ENCODE measurements at places on chromosomes 2 and 18.

GRCh38 chr2:106570316-106570715, 83.2 kb downstream of the CD8B2 start:
- no peak for DNase-seq

DNA sequence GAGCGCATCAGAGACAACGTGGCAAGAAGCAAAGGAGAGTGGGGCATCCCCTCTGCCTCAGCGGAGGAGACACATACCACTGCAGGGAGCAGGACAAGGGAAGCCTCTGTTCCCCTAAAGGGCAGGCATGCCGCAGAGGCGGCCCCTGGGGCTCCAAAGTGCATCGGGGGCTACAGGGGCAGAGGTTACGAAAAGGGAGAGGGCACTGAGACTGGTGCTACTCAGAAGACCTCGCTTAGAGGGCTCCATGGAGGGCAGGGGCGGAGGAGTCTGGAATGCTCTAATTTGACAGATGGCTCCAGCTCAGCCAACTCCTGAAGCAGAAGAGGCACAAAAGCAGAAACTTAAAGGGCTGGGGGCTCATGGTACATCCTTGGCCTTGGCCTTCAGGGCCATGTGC, 39.8 kb downstream of the FAM178B start:
- no peak for DNase-seq

- peak; percentile 69 for DNase-seq
Measured at GRCh38 chr18:63159590-63159989, 160.0 kb downstream of the BCL2 start.

DNA sequence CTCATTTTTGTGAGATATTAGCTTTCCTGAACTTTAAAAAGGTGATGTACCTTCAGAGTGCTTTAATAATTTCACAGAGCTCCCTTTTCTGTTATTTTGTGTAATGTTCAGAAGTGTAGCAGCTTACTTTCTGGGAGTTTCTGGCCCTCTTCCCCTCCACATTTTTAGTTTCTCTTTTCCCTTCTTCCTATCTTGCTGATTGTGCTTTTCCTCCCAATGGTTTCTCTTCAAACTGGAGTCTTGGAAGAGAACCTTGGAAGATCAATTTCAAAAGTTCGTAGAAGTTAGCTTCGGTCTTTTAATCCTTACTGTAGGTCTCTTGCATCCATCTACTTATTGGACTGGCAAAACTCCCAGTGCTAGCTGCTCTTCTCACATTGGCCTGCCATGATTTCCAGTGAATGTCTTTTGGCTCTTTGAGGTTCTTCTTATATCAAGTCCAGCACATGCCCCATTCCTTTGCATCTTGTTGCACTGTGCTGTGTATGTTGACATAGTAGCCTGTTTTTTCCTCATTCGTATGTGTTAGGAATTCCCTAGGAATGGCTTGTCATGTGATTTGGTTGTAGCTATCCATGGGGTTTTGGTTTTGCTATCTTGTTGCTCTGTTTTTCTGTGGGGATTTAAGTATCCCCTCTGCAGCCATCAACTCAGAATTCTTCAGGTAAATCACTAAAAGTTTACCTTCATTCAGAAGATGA, 7.8 kb downstream of the CCNT2 start:
- no peak for DNase-seq

- DNase-seq: no peak
Measured at GRCh38 chr18:35581546-35581897, at the start of gene GALNT1. Gene GALNT1 (plus strand): TSS chr18:35581740. CDS start chr18:35654663, 72,923 bp downstream.

DNA sequence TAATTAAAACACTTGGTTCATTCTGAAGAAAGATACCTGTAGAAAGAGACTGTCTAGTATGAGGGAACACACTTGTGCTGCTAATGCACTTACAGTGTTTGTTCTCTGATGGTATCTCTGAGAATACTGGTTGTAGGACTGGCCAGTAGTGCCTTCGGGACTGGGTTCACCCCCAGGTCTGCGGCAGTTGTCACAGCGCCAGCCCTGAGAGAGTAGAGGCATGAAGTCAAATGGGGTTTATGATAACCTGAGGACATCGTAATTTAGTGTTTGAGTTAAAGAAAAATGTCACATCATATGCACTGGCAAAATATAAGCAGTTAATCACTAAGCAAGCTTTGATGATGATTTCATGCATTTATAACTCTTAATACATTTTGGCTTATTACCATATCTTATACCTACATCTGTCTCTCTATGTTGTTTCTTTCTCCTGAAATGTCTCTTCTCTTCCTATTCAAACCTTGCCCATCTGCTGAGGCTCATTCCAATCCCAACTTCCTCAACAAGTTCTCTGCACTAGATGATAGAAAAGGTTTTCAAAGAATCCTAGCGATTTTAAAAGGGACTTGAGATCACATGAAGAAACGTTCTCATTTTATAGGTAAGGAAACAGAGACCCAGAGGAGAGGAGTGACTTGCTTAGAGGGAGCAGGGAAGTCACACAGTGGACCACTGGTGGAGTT, 50.2 kb downstream of the ATIC start:
- DNase-seq: no peak

DNA sequence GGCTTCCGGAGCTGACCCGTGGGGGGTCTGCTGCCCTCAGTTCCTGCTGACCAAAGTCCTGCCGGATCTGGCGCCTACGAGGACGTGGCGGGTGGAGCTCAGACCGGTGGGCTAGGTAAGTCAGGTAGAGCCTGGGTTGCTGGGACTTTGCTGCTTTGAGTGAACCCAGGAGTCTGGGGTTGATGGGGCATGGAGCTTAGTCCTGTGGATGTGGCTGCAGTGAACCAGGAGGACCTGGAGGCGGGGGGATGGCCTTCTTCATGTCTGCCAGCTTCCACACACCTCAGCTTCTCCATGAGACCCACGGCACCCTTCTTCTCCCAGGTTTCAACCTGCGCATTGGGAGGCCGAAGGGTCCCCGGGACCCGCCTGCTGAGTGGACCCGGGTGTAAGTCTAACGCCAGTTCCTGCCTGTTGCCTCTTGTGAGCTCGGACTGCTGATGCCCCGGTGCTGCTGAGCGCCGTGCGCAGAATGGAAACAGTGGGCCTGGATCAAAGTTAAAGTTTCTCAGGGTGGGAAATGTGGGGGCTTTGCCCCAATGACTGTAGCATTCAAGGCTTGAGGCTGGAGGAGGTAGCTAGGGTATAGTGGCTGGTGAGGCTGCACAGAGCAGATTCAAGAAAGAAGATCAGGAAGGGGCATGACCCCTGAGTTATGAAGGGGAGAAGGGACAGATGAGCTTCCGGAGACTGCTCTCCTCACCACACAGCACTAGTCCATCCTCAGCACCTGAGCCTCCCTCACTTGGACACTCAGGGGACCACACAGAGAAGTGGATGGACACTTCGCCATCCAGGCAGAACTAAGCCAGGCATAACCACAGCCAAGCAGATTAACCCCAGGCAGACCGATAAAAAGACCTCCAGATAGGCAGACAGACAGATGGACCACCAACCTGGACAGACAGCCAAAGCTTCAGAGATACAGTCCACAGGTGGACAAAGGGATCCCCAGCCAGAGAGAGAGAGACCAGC, 17.3 kb downstream of the PTPN18 start:
- no peak for DNase-seq

- peak; percentile 92 for DNase-seq
Measured at GRCh38 chr2:189762551-189763298, at the start of gene OSGEPL1. Gene OSGEPL1 (minus strand): TSS chr2:189762792. CDS start chr2:189761640, 1,152 bp downstream.

DNA sequence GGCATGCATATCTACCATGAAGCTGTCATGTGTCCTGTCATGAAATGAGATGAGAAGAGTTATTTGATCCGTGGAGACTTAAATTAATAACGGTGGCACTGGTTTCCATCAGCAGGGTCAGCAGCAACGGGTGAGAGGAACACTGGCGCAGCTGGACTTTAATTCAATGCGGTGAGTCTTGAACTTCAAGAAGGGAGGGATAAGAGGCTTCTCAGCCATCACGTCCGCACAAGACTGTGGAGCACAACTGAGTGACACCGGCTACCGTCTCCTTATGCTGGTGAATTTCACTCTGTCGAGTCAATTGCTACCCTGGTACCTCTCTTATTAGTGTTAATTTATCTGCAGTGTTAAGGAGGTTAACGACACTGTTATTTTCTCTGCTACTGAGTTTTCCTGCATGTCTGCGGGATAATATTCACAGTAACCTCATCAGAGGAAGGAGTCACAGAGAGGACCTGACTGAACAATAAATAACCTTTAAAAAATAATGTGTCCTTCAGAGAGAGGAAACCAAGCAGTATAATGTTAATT, 236.8 kb downstream of the EPHA4 start:
- no peak for DNase-seq
